ENCODE measurements at places on chromosomes 1 and 21.
A peak's percentile ranks its signal among the peaks of the same experiment; 100 is the strongest.

- DNase-seq = no peak
Measured at GRCh38 chr1:207965392-207966387, 54.8 kb upstream of the CD34 start.

DNA sequence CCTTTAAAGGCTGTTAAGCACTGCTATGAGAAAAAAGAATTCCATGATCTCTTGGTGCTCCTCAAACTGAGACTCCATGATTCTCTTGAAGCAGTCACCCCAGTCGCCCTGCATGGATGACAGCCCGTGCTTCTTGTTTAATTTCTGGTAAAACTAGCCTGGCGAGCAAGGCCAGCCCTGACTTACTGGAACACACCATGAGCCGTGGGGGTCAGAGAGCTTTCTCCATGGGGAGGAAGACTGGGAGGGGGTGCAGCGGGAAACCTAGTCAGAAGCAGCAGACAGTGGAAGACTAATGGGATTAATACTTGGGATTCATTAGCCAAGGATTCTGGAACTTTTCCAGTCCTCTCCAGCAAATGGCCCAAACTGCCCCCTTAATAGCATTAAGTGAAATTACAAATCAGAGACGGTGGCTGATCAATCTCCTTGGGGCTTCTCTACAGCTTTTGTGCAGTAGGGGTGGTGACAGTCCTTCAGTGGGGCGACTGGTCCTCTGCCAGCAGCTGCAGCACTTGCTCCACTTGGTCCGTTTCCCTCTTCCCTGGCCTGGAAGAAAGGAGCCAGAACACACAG is 57.2 kb upstream of the LRRN2 start:
- no peak for DNase-seq

GRCh38 chr1:175081983-175082382 is 14.3 kb downstream of the TNN start:
- DNase-seq = no peak

DNA sequence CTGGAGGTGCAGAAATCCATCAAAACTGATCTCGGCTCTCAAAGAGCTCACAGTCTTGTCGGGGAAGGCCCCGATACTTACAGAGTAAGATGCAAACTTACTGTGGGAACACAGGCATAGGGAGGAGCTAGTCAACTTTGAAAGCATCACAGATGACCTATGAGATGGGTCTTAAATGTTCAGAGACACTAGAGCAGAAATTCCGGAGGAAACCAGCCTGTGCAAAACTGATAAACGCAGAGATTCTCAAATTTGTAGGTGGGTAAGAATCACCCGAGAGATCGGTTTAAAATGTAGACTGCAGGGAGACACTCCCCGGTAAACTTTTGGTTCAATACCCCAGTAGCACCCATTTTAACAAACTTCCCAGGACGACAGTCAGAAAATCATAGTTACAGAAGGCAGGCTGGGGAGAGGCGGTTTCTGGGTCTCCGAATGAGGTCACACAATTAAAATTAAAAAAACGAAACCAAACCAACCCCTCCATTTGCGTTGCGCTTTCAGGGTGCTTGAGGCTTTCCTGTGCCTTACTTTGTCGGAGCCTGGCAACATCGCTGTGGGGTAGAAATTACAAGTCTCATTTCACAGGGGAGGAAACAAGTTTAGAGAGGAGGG is 755 bp upstream of the THRAP3 start:
- peak; percentile 43 for DNase-seq

GRCh38 chr1:229278120-229278741 is 7.3 kb downstream of the RAB4A start:
- DNase-seq = no peak

DNA sequence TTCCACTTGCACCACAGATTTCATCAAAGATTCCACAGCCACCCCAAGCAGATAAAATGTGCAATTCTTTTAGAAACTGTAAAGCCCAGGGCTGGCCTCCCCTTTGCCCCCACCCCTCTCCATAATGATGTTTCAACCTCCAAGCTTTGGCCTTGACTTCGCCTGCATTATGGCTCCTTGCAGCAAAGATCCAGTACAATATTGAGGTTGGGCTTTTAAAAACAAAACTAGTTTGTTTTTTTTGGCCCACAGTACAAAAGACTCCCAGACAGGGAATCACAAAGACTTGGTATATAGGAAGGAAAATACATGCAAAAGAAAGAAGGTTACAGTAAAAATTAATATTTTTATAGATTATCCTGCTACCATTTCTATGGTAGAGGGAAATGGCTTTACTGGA is 356.5 kb upstream of the PTBP2 start:
- peak; percentile 17 for DNase-seq

- DNase-seq = no peak
Measured at GRCh38 chr1:25027822-25028586, 97.9 kb upstream of the RUNX3 start.

- DNase-seq = peak; percentile 83
Measured at GRCh38 chr1:9371391-9371935, 78.8 kb downstream of the SPSB1 start.

- no peak for DNase-seq
Measured at GRCh38 chr21:42236014-42236413, 17.1 kb downstream of the ABCG1 start.

DNA sequence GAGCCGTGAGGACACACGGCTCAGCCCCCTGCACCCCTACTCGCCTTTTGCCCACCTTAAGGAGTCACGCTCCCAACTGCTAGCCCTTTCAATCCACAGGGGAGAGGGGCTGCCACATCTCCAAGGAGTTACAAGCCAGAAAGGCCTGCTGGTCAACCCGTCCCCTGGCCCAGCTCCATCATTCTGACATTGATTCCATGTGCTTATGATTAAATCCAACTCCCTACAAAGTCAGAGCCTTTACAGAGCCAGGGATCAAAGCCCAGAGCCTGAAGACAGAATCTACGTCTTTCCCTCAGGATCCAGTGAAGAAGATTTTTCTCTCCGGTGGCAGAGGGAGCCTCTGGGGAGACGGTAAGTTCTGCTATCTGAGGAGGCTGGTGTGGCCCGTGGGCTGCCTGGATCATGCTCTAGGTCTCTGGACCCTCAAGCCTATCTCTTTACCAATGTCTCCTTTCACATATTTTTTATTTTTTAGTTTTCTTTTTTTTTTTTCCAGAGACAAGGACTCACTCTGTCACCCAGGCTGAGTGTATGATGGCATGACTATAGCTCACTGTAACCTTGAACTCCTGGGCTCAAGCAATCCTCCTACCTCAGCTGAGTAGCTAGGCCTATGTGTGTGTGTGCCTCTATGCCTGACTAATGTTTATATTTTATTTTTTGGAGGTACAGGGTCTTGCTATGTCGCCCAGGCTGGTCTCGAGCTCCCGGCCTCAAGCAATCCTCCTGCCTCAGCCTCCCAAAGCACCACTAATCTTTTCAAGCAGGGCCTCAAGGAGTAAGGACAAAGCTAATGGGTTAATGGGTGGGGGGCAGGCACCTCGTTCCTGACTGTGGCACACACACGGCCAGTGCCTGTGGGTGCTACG is 61.3 kb downstream of the SLC66A1 start:
- no peak for DNase-seq

DNA sequence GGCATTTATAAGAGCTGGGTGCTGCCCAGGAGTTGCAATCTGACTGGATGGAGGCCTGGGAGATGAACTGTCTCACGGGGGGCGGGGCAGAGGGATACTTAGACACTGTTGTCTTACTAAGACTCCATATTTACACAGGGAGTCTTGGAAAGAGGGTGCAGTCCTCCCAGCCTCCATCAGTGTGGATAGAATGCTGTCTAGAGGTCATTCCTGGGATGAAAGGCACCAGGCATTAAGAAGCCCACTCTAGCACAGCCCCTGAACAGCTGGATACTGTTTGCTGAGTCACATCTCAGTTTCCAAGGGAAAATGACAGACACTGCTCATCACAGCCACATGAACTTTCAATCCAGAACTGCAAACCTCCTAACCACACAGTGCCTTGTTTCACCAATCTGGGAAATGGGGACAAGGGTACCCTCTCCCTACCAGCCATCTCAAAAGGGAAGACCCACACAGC is 43.3 kb downstream of the SSBP3 start:
- no peak for DNase-seq

DNA sequence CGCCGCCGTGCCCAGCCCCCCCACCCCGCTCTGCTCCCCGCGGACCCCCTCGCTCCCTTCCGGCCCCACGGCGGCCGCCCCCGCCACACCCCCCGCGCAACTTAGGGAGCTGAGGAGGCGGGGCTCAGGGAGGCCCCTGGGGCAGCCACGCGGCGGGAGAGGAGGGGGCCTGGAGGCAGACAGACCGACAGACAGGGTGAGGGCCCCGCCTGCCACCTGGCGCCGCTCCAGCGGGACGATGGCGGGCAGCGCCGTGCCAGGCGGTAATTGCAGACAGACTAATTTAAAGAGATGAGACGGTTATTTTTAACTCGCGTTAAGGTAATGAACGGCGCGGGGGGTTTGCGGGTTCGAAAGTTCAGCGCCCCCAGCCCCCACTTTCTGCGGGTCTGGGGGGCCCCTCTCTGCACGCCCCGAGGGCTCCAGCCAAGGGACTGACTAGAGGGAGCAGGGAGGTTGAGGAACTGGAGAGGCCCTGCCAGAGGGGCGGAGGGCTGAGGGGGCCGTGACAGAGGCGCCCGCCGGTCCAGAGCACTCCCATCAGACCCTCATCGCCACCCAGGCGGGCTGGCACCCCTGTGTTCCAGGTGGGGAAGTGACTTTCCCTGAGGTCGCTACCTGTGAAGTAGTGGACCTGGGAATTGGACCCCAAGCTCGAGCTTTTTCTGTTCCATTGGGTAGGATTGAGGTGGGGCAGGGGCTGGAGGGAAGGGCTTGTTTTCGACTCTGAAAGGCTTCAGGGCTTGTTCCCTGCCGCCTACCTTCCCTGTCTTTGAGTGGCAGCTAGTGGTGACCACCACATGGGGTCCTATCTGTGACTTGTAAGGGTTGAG is 5.4 kb downstream of the FOXO6 start:
- DNase-seq = no peak

- DNase-seq = no peak
Measured at GRCh38 chr1:53384796-53385195, 56.9 kb upstream of the LRP8 start.

- no peak for DNase-seq
Measured at GRCh38 chr1:248611883-248612414, 14.4 kb upstream of the OR2T10 start.

DNA sequence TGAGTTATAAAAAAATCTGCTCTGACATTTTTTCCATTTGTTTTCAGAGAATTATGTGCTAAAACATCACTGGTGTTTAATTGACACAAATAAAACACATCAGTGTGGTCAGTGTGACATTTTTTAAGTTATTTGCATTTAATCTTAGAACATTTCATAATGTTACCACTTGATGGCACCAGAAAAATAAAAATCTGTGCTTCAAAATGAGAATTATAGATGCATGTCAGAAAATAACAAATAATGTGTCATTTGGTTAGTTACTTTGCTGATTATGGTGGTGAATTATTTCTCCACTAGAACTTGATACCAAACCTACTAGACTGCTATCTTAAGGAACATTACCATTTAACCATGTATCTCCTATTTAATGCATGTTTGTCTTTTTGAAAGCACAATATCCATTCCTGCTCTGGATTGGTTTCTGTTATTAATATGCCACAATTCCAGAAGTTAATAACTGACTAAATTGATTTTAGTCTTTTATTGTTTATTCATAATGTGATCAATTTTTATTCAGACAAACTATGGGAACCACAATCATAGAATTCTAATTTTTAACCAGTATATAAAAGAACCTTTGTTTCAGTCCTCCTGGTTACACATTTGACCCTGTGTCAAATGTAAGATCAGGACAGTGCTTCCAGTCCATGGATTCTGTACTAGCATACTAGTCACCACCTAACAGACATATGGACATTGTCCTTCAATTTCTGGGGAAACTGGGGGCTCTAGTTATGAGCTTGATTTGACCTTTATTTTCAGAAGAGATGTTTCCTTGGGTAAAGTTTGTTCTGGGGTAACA is 81.0 kb downstream of the RPS6KC1 start:
- DNase-seq = no peak

DNA sequence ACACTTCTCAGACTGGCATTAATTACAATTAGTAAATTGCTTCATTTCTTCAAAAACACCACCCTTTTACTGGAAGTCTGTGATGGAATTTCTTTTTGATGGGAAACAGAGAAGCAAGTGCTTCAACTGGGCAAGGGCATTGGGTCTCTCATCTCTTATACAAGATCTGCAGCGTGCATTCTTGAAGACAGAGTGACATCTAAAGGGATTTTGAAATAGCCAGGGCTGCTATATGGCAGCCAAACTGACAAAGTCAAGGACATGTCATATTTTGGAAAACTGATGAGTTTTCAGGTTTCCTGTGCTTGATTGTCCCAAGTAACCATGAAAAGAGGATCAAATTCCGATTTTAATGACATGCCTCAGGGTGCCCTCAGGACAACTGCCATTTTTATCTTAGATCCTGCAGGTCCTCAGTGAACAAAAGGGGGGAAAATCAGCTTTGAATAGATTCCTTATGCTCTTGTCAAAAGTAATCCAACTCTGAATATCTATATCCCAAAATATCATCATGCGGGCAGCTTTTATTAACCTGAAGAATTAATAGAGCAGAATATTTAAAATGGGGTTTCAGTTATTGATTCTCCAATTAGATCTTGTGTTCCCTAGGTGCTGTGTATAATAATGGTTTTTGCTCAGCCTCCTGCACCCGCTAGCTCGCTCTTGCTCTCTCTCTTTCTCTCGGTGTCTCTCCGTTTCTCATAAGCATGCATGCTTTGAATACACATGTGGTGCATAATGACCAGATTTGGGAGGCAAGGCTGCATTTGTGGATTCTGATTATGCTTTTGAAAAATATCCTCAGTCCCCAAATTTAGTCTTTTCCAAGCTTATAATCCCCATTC is 221.8 kb downstream of the TTLL7 start:
- DNase-seq = no peak

- no peak for DNase-seq
Measured at GRCh38 chr1:6580119-6580592, 362 bp downstream of the ZBTB48 start.

- peak; percentile 68 for DNase-seq
Measured at GRCh38 chr1:174114788-174115448, 44.4 kb upstream of the RABGAP1L start.

DNA sequence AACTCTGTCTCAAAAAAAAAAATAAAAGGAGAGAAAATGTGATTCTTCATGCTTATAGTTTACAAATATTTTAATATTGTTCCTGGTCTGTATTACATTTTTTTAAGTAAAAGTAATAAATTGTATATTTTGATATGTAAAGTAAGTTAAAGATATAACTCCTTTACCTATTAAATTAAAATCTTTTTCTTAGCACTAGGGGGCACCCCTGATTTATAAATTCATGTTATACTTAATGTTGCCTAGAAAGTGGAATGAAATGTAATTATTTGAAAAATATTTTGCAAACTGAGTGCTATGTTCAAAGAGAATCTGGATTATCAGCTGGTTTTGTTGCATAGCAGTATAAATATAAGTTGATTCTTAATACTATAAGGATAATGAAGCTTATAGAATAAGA is 49.2 kb downstream of the RALGPS2 start:
- DNase-seq = no peak

GRCh38 chr21:38341546-38342012 is 84.8 kb downstream of the KCNJ15 start:
- no peak for DNase-seq
